NCI-H748 treated with DMSO at 0.1 percent for 48 hours (cell line): ENCODE measurements at places on chromosomes 16 and 17.

DNA sequence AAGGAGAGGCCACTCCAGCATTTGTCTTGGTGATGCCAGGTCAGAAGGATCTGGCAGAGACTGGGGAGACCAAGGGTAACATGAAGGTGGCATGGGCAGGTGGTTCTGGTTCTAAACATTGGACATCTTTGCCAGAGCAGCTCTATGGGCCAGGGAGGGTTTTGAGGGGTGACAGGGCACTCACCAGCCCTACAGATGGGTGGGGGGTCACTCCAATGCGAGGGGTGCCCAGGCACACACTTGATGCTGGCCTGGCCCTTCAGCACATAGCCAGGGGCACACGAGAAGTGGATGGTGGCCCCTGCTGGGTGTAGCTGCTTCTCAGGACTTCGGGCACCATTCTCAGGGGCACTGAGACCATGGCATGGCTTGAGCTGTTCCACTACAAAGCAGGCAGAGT is 5.5 kb upstream of the PHF12 start:
- no peak for DNase-seq

DNA sequence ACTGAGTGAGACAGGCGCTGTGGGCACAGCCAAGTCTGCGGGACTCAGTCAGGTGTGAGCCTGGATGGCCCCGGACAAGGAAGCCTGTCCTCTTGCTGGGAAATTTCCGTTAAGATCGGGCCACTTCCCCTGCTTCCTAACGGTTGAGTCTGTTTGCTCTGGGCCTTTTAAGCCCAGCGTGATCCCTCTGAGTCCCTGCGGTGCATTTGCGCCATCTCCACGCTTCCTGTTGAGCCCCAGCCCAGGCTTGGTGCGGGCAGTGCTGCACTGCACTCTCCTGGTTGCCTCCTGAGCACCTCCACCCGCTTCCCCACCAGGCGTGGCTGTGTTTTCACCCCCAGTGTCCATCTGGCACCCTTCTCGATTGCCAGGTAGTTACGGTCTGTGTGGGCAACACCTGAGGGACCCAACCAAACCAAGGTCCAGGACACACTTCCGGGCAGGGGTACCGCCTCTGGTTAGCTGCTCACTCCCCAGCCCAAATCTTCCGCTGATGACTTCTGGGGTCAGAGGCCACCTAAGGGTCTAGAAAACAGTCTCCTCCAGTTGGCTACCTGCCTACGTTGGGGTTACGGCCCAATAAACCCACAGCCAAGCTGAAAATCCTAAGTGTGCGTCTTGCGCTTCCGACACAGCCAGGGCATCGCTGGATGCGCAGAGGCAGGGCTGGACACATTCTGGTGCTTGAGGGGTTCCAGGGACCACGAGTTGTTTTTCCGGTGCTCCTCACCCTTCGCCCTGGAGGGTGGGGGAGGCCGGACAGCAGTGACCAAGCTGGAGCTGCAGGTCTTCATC is 1.4 kb upstream of the SLC25A10 start:
- DNase-seq = peak; percentile 50

DNA sequence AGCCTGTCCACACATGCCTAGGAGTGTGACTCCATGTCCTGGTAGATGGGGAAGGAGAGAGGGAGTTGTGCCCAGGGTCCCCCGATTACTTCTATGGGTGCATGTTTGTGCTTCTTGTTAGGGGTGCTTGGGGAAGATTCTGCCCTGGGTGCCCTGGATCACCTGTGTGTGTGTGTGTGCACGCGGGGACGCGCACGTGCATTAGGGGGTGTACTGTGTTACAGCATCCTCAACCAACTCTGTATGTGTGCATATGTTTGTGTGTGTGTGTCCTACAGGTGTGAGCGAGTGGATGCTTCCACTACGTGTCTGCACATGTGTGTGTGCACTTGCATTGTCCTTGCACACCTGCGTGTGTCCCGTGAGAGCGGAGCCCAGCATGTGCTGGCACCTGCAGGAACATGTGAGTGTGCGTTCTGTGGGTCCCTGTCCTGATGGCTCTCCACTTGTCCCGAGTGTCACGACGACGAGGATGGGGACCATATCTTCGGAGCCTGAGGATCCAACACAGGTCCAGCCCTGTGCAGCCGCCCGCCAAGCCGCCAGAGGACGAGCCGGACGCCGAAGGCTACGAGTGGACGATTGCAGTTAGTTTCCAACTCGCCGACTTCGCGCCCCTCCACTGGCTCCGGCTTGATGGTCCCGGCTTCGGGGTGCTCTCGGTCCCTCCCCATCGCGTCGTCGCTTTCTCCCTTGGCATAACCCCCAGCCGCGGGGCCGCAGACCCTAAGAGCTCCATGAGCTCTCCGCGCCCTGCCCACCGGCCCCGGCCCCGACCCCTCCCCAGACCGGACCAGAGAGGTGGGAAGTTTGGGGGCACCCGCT is 6.0 kb upstream of the TBC1D3B start:
- no peak for DNase-seq

DNA sequence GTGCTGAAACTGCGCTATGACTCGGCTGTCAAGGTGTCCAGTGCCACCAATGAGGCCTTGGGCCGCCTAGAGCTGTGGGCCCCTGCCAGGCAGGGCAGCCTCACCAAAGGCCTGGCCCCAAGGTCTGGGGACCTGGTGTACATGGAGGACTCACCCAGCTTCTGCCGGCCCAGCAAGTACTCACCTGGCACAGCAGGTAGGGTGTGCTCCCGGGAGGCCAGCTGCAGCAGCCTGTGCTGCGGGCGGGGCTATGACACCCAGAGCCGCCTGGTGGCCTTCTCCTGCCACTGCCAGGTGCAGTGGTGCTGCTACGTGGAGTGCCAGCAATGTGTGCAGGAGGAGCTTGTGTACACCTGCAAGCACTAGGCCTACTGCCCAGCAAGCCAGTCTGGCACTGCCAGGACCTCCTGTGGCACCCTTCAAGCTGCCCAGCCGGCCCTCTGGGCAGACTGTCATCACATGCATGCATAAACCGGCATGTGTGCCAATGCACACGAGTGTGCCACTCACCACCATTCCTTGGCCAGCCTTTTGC is 25.0 kb downstream of the WNT9B start:
- DNase-seq = no peak

DNA sequence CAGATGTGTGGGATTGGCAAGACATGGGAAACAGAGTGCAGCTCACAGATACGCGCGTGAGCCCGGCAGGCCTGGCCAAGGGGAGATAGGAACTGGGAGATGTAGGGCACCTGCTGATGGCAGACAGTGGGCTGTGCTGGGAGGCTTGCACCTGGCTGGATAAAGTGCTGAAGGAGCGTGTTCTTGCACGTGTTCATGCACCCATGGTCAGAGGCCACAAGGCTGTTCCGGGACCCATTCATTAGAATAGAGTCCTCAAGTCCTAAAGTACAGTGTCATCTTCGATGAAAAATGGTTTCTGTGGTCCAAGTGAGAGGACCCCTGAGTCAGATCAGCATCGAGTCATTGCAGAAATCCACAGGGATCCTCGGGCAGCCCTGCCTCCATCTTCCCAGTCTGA is 236.4 kb downstream of the CCDC182 start:
- DNase-seq = no peak

GRCh38 chr16:73505577-73505976 is 457.6 kb upstream of the ZFHX3 start:
- DNase-seq = no peak

GRCh38 chr17:10036511-10037061 is 131.5 kb upstream of the RCVRN start:
- no peak for DNase-seq

- no peak for DNase-seq
Observed at GRCh38 chr17:38899421-38899820, 26.0 kb upstream of the LASP1NB start.

DNA sequence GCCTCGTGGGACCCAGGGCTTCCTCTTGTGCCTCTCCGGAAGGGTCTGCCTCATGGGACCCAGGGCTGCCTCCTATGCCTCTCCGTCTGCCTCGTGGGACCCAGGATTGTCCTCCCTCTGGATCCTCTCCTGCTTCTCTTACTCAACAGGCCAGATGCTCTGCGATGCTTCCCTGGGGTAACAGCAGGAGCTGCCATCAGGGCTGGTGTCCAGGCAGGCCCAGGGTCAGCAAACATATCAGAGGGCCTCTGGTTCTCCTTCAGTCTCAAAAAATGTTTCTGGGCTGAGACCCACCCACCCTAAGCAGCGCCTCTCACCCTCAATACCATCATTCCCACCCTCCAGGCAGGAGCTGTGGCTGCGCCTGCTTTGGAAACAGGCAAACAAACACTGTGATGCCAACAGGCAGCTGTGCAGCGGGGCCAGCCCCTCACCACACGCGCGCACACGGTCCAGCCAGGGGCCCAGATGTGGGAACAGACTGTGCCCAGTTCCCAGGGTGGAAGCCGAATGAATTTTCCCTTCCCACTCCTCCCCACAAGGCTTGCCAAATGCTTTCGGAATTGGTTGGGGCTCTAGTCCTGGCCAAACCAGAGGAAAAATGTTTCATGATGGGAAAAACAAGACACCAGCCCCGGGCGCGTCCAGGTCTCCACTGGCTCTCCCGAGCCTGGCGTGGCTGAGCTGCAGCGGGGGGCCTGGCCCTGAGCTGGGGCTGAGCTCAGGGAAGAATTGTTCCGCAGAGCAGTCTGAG is 11.3 kb downstream of the TIMM22 start:
- DNase-seq = no peak

DNA sequence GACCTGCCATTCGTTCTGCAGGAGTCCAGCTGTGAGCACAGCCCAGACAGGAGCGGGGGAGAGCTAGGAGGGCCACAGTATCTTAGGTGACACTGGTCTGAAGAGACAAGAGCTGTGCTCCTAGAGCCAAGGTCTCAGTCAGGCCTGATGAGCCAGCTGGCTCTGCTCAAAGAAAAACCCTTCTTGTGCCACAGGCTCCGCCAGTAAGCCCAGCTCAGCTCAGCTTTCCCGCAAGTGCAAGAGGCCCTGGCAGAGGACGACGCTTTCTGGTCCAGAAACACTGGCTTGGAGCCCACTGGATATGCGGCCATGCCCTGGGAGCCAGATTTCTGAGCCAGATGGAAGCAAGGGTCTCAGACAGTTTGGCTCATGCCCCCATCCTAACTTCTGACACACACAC is 23.9 kb downstream of the PEMT start:
- DNase-seq = no peak

DNA sequence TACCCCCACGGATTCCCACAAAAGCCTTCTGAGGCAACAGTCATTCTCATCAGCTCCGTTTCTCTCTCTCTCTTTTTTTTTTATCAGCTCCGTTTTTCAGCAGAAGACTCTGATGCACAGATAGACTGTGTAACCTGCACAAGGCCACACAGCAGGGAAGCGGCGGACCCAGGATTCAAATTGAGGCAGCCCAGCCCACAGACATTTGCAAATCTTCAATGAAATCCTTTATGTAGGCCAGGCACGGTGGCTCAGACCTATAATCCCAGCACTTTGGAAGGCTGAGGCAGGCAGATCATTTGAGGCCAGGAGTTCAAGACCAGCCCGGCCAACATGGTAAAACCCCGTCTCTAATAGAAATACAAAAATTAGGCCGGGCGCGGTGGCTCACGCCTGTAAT is 2.4 kb upstream of the MEOX1 start:
- no peak for DNase-seq

GRCh38 chr16:29877266-29877961 is 14.4 kb upstream of the CDIPT start:
- DNase-seq = no peak

GRCh38 chr16:15961060-15961511 is 11.7 kb downstream of the ABCC1 start:
- no peak for DNase-seq

DNA sequence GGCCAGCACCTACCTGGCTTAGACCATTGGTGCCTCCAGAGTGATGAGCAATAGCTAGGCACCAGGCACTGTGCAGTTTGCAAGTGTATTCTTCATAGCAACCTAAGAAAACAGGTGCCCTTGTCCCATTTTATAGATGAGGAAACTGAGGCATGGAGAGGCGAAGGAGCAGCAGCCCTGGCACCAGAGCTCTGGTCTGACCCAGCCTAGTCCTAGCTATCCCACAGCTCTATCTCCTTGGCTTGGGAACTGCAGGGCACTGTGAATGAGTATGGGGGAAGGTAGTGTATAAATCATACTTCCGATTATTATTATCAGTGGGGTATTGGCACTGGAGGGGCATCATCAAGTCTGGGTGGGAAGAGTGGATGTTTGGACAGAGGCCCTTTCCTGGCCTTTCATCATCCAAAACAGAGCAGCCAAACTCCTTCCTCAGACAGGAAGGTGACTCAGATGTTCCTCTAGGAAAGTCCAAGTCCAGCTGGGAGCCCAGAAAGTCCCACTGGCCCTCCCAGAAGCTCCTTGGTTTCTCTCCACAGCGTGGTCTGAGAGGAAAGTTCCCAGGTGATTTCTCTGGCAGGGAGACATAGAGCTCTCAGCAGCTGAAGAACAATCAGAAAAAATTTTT is 32.0 kb upstream of the PLLP start:
- DNase-seq = no peak

DNA sequence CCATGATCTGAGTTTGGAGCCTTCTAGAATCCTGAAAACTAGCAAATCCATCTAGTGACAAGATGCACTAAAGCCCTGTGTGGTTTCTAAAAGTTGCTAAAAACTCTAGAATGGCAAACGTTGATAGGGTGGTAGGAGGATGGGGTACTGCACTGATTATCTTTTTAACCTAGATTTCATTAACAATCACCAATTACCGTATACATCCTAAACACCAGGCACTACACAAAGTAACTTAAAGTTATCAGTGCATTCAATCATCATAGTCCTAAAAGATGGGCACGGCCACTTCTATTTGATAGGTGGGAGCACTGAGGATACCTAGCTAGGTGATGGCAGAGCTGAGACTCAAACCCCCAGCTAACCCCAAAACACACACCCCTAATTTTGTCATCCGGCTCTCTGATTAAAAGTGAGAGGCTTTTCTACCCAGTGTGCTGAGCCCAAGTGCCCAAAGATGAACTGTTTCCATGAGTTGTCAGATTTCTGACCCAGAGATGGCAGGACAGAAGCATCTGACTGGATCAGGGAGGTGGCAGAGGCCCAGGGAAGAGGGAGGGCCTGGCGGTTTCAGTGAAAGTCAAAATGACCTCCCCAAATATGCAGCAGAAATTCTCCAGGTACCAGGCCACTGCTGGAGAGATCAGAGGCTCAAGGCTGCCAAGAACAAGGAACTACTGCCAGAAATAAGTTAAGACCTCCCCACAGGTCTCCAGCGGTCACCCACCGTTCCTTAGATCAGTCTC is 396.8 kb downstream of the SOX9 start:
- no peak for DNase-seq

GRCh38 chr16:4790261-4790660 is 2.1 kb upstream of the SEPTIN12 start:
- DNase-seq = no peak

GRCh38 chr16:62738666-62739460 is 702.6 kb upstream of the CDH8 start:
- DNase-seq = no peak

DNA sequence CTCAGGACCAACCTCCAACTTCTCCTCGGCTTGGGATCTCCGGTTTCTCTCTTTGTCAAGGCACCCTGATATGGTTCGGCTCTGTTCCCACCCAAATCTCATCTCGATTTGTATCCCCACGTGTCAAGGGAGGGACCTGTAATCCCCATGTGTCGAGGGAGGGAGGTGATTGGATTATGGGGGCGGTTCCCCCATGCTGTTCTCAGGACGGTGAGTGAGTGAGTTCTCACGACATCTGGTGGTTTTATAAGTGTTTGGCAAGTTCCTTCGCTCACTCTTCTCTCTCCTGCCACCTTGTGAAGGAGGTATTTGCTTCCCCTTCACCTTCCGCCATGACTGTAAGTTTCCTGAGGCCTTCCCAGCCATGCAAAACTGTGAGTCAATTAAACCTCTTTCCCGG is 117.9 kb downstream of the SEC14L1 start:
- DNase-seq = no peak
